Thyroid gland (tissue), 4 donors: ENCODE measurements at places on chromosomes 4 and X. TPM values are rescaled to one million over a fixed set of nuclear protein-coding genes. Genes with fewer than 3 reads are reported as not detected.

Gene CT45A6
- not detected for total RNA-seq

- DNase-seq: no peak
Observed at GRCh38 chr4:170743633-170744032, 653.9 kb upstream of the AADAT start.

- no peak for DNase-seq
Observed at GRCh38 chrX:2840961-2841360, 12.2 kb downstream of the GYG2 start.

DNA sequence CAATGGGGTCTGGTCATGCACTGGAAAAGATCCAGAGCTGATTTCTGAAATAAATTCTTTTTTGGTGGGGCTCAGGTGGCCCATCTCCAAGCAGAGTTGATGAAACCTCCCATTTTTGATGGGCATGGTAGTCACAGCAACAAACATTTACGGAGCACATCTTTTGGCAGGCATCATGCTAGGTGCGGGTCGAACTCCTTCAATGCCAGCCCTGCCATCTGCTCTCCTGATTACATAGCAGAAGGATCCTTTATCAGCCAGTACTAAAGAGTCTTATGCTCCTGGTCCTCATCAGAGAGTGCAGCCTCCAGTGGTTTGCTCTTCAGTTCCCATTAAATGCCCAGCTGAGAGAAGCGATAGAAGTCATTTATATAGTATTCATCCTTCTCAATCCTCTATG is 121.7 kb downstream of the GRXCR1 start:
- DNase-seq: no peak

GRCh38 chr4:99818661-99819060 is 2.0 kb downstream of the DAPP1 start:
- no peak for DNase-seq

DNA sequence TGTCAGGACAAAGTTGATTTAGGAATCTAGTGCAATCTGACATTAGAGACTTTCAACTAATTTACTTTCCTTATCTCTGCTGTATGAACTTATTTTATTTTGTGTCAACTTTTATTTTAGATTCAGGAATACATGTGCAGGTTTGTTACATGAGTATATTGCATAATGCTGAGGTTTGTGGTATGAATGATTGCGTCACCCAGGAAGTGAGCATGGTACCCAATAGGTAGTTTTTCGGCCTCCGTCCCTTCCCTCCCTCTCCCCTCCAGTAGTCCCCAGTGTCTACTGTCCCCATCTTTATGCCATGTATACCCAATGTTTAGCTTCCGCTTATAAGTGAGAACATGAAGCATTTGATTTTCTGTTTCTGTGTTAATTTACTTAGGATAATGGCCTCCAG is 68.7 kb upstream of the TEX13D start:
- no peak for DNase-seq

- DNase-seq: no peak
Observed at GRCh38 chr4:24858026-24858425, 54.8 kb downstream of the CCDC149 start.

GRCh38 chr4:123731035-123731434 is 334.4 kb downstream of the SPRY1 start:
- no peak for DNase-seq

DNA sequence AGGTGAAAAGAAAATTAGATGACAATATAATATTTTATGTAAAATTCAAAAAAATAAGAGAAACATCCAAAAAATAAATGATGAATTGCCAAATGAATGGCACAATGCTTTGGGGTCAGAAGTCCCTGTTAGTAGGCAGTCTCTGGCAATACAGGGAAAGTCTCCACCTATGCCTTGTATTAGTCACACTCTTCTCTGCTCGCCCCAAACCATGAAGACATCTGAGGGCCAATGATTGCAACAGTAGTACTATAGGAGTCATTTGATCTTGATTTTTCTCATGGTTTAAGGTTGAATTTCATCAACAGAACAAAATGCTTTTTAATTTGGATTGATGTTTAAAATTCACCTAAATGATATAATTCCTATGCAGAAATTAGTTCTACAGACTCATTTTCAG is 3.9 kb upstream of the PRSS12 start:
- DNase-seq: no peak

DNA sequence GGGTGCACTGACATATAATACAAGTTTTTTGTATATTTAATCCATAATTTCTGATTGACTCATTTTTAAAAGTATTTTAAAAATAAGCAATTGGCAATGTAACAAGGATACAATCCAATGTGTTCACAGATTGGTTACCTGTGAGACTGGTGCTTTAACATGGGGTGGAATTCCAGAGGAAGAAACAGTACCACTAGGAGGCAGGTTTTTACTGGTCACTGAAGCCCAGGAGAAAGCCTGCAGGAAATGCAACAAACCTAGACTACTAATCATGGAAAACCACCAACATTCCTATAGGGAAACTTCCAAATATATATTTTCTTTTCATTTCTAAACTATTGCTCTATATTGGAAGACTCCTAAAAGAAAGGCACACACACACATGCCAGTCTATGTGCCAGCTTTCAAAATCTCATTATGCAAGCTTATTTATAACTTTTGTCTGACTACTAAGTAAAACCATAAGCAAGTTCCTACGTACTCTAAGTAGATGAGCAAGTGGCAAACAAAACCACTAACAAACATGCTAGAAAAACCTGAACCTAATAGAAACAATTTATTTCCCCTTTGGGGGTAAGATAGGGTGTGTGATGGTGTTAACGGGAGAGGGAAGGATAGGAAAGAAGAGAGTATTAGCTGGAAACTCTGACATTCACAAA is 19.2 kb downstream of the G3BP2 start:
- DNase-seq: no peak
